Activated CD4-positive, CD25-positive, alpha-beta regulatory T cell treated with anti-CD3 and anti-CD28 coated beads, Interleukin-2, amount 50 U/mL, for 24 hours (primary cell): ENCODE measurements at places on chromosomes 2 and 18.

GRCh38 chr2:217033186-217033585 lies 173.3 kb upstream of the TNP1 start:
- no peak for ATAC-seq

GRCh38 chr2:129619471-129619870 lies 360.0 kb upstream of the RAB6C start:
- ATAC-seq, result no peak

DNA sequence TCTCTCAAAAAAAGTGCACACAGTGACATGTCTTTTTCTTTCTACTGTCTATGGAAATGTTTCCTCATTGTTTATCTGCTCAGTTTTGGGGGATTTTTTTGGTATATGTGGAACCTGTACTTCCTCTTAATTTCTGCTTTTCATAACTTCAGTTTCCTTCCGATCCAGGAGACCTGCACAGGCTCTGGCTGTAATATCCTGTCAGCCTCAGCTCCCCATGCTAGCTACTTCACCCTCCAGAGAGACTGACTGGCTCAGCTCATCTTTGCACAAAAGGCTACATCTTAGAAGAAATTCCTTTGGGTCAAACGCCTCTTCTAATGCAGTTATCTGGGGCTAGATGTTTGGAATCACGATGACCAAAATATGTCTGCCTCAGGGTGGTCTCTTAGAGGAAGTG lies 378.4 kb downstream of the RND3 start:
- no peak for ATAC-seq

GRCh38 chr2:101948625-101949155 lies 43.1 kb upstream of the IL1R2 start:
- no peak for ATAC-seq

DNA sequence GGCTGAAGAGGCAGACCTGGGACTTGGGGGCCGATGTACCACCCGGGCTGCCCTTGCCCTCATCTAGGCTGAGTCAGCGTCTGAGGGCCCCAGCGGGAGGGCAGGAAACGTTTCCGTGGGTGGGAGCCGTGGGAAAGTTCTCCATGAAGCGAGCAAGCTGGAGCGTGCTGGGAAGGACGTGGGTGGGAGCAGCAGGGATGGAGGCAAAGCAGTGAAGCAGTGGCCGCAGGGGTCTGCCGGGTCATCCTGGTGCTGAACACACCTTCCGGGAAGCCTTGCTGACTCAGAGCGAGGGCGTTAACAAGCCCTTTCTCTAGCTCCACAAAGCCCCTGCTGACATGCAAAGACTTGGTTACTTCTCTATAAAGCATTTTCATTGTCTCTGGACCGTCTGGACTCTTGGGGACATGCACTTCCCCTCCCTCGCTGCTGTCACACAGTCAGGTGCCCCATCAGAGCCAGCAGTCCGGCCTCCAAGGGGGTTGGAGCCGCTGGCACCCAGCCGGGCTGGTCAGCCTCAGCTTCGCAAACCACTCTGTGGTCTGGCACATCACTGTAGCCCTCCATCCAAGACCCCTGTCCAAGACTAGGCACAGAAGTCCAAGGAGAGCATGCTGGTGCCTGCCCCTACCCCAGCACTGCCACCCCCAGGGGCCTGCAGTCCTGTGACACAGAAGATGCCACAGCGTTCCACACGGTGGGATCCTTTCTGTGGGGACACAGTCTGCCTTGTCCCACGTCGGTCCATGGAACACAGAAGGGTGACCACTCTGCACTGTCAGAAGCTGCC lies 115.1 kb upstream of the GPC1 start:
- ATAC-seq, result no peak

DNA sequence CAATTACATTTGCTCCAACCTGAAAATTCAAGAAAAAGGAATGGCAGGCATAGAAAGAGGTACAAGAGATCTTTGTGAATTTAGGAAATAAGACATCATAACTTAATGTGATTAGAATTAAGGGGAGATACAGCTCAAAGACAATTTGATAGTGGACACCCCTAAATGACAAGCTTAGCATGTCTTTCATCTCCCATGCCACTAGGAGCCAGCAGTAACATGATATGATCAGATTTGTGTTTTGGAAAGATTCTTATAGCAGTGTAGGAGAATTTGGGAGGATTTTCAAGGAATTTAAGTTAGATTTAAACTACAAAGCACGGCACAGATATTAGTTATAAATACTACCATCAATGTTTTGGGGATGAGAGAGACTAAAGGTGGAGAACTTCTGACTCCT lies 340.8 kb downstream of the RDH14 start:
- no peak for ATAC-seq

- no peak for ATAC-seq
These were observed 79.1 kb upstream of the EPB41L3 start for GRCh38 chr18:5622905-5623304.

DNA sequence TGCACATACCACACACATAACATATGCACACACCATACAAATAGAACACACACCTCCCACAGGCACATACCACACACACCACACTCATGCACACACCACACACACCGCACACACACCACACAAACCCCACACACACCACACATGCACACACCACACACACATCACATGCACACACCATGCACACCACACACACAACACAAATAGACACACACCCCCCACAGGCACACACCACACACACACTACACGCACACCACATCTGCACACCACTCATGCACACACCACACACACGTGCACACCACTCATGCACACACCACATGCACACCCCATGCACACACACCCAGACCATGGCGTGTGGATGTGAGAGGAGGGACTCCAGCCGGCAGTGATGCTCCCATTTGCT lies 161.7 kb upstream of the TPO start:
- no peak for ATAC-seq

DNA sequence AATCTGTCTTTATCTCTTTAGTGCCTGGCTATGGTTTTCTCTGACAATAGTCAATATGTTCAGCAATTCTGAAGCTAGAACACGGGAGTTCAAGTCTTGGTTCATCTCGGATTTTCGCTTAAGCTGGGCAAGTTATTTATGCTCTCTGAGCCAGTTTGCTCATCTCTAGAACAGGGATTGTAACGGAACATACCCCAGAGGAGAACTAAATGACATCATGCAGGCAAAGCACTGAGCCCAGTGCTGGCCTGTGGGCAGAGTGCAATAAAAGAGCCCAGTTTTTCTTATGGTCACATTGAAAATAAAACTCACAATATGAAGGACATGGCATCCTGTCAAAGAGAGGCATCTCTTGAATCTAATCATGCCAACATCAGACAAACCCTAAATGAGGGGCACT lies 143.9 kb downstream of the ZBTB7C start:
- ATAC-seq, result no peak

- ATAC-seq, result no peak
These were observed 255.4 kb downstream of the TDRD15 start for GRCh38 chr2:21379140-21379539.

GRCh38 chr2:147558620-147559019 lies 286.2 kb upstream of the ACVR2A start:
- ATAC-seq, result no peak
